NCI-H1105 treated with DMSO at 0.1 percent for 48 hours (cell line): ENCODE measurements at places on chromosomes 3 and 15.
A peak's percentile ranks its signal among the peaks of the same experiment; 100 is the strongest.

DNA sequence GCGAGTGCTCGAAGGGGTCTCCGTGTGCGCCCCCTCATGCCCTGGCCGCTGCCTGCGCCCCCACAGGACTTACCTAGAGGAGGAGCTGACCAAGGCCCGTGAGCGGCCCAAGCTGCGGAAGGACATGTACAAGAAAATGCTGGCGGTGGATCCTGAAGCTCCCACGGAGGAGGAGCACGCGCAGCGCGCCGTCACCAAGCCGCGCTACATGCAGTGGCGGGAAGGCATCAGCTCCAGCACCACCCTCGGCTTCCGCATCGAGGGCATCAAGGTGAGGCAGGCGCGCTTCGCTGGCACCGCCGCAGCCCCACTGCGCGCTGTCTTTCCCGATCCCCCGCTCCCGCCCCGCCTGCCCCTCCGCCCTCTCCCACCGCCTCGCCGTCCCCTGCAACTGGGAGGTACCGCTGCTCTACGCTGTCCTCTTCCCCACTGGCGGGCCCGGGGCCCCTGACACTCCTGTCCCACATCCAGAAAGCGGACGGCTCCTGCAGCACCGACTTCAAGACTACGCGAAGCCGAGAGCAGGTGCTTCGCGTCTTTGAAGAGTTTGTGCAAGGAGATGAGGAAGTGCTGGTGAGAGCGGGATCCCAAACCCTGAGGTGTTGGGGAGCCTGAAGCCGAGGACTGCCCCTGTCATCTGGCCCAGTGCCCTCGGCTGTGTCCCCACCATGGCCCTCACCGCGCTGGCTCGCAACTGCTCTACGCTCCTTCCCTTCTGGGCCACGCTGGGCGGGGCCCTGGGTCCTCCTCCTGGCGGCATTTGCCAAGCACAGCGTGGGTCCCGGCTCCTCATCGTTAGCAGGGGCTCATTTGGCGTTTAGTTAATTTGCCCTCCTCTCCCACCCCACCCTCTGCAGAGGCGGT is 8.5 kb downstream of the ITPKA start:
- no peak for DNase-seq

DNA sequence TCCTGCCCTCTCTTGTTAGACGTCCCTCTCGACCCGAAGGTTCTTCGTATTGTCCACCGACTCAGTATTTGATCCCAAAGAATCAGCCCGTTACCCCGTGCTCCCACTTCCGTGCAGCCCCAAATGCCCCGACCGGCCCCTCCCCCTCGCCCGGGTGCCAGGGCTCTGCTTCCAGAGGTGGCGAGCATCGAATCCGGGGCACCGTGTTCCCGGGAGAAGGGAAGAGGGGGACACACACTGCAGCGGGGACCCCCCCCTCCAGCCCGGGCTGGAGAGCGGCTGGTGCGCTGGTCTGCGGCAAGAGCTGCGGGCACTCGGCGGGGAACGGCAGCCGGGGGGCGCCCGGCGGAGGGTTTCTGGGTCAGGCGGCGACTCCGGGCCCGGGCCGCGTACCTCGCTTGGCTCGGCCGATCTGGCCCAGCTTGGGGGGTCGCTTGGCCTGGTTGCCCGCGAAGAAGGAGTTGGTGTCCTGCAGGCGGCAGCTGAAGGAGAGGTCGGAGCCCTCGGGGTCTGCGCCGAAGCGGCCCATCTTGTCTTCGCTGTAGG is 556 bp downstream of the CAMK2N2 start:
- peak; percentile 53 for DNase-seq

- DNase-seq: peak; percentile 25
Measured at GRCh38 chr3:139561959-139562676, 22.6 kb upstream of the RBP1 start.

GRCh38 chr15:71089801-71090200 is 25.5 kb upstream of the THSD4 start:
- DNase-seq: no peak

DNA sequence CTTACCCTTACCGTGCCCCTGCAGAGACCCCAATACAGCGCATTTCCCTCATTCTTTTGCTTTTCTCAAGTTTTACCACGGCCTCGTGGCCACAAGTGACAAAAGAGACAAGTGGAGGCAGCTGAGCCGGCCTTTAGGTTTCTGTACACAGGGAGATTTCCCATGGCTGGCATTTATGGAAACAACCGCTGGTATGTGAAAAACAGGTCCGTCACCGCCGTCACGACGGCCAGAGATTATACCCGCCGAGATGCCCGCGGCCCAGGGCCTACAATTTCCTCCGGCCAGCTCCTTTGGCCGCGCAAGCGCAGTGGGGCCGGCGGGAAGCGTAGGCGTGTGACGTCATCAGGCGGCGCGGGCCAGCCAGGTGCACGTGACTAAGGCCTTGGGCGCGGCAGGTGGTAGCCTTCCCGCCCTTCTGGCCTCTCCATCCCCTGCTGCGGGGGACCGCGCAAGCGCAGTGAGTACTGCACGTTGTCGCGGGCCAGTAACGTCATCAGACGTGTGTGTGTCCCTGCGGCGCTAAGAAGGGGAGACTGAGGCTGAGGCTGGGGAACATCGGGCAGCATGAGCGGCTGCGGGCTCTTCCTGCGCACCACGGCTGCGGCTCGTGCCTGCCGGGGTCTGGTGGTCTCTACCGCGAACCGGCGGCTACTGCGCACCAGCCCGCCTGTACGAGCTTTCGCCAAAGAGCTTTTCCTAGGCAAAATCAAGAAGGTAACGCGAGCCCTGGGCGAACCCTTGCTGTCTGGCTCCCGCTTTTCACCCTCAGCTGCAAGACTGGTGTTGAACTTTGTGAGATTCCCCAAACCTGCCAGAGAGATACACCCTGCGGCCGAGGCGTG is at the start of gene ACAD9:
Gene ACAD9, plus strand, starts transcription at position 496 of the 845 bp plus-strand sequence. Its CDS starts 72 bp downstream, at position 568.
- DNase-seq: peak; percentile 99

DNA sequence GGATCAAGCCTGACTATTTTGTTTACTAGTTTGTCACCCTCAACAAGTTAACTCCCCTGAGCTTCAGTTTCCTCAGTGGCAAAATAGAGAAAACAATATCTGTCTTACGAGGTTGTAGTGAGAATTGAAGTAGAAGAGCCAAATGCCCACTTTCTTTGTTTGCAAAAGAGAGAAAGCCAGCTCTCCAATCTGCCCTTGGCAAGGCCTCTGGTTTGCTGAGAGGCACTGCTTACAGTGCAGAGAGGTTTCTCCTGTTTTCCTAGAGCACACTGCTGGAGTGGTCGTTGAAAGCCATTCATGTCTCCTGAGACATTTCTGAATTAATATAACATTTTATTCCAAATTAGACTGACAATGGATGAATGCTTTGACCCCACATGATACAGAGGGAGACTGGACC is 260.5 kb upstream of the IGF1R start:
- no peak for DNase-seq

DNA sequence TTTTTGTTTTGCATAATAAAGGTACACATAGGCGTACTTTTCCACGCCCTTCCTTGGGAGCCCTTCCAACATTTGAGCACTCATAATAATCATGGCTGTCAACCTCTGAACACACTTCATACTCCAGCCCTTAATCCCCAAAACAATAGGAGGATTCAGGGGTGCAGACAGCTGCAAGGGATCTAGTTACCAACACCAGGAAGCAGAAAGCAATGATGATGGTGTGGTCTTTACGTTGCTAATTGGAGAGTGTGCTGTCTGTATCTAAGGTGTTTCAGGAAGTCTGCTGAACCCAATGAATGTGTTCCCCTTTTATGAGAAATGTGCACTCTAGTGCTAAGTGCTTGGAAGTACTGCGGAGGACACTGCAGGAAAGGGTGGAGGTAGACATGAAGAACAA is 60.3 kb upstream of the PDZRN3 start:
- DNase-seq: peak; percentile 79

GRCh38 chr3:108862865-108863798 is 40.5 kb downstream of the TRAT1 start:
- no peak for DNase-seq

DNA sequence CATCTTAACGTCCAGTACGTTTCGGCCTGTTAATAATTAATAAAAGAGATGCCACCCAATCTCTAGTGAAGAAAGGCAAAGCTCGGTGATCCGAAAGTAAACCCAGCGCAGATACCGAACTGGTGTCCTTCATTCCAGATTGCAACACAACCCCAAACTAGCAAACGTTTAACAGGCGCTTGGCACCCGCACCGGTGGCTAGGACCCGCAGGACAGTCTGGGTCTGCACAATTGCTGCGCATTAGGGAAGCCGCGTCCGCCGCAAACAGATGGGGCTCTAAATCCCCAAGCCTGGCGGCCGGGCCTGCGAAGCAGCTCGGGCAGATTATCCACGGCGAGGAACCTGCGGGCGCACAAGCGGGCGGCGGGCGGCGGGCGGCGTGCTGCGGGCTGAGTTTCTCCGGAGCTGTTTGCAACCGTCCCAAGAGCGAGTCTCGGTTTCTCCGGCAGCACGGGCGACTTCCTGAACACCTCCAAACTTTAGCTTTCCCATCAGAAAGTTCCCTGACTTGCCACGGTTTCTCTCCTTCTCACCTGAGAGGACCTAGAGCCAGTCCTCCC is 112.1 kb upstream of the ICE2 start:
- no peak for DNase-seq

- no peak for DNase-seq
Measured at GRCh38 chr3:141129049-141129448, 77.9 kb downstream of the SPSB4 start.

GRCh38 chr3:21847005-21847404 is 96.0 kb upstream of the ZNF385D start:
- no peak for DNase-seq

GRCh38 chr3:47104259-47104658 is 59.7 kb downstream of the SETD2 start:
- no peak for DNase-seq
